Dermis microvascular lymphatic vessel endothelial cell (primary cell): ENCODE measurements at places on chromosomes 3 and 15.

- DNase-seq = no peak
Measured at GRCh38 chr3:40718681-40719080, 193.9 kb downstream of the ZNF621 start.

DNA sequence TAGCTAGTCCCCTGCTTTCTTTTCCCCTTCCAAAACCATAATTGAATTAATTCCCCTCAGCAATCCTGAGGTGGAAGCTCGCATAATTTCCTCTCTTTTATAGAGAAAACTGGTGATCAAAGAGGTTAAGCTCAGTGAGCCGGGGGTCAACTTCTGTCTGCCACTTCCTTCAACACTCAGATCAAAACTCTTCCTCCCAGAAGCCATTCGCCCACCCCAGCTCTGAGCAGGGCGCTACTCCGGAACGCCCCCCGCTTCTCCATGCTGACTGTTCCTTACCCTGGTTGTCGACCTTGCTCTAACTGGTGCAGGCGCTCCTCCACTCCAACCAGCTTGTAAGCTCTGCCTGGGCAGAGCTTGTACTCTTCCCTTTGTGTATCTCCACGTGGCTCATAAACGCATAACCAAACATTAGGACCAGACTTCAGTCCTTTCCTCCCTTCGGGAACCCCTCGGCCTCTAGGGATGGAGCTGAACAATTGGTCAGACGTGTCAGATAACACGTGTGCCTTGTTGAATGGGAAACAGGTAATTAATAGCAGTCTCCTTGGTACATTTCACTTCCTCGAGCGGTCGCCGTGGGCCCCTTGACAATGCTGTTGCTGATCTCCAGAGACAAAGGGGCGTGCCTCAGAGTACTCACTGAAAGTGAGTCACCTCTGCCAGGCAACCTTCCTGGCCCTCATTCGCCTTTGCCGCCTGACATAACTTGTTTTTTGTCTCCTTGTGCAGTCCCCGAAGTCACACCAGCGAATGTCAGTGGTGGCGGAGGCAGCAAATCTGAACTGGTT is 71.8 kb downstream of the IL5RA start:
- DNase-seq = peak; percentile 9

DNA sequence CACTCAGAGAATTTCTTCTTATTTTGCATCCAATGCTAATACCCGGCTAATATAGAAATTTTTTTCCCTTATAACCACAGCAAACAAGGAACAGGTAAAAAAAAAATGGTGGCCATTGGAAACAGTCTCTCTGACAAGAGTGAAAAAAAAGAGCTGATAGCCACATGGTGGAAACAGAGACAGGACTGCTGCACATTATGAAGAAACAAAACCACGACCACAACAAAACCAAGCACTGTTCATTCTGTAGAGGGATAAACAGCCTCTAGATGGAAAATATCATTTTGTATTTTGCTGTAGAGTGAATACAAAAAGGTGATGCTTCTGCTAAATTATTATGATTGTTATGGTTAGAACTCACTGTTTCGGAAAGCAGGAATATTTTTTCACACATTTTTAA is 686.2 kb downstream of the NLGN1 start:
- DNase-seq = no peak

DNA sequence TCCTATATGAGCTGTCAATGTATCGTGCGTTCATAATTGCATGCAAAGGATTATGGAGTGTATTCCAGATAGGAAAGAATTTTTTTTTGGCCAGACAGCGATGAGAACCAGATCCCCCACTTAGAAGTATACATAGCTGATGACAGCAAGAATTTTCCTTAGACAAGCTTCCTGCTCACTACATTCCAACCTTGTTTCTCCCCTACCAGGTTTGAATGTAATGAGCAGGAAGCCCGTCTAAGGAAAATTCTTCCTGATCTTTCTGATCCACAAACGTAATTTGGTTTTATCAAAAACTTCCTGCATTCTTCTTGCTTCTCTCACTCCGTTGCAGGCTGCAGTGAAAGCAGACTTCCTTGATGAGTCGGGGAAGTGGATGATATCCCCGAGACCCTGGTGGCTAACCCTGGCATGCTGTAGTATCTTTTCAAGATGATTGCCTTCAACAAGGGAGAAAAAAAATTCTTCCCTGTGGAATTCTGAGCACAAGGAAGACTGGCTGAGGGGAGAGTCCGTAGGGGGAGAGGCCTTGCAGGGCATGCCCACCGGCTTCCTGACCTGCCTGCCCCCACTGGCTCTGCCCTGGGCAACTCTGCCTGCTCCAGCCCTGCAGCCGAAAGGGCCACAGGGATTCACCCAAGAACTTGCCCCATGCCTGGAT is 243.1 kb downstream of the TLE3 start:
- DNase-seq = peak; percentile 2

DNA sequence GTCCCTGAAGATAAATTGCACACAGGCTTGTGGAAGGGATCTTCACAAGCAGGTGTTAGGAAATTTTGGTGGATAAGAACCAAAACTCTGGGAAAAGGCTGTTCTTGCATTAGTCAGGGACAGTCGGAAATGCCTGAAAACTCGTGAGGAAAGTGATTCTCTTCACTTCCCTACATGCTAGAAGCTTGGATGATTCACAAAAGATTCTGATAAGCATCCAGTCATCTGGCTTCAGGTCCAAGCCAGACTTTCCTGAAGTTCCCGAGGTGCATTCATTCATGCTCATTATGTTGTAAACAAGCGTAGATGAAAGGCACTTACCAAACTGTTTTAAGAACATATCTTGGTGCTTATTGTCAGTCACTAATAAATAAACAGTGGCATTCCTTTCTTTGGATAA is 1028.7 kb downstream of the NTRK3 start:
- no peak for DNase-seq

GRCh38 chr15:71888797-71889196 is 78.4 kb downstream of the NR2E3 start:
- no peak for DNase-seq

DNA sequence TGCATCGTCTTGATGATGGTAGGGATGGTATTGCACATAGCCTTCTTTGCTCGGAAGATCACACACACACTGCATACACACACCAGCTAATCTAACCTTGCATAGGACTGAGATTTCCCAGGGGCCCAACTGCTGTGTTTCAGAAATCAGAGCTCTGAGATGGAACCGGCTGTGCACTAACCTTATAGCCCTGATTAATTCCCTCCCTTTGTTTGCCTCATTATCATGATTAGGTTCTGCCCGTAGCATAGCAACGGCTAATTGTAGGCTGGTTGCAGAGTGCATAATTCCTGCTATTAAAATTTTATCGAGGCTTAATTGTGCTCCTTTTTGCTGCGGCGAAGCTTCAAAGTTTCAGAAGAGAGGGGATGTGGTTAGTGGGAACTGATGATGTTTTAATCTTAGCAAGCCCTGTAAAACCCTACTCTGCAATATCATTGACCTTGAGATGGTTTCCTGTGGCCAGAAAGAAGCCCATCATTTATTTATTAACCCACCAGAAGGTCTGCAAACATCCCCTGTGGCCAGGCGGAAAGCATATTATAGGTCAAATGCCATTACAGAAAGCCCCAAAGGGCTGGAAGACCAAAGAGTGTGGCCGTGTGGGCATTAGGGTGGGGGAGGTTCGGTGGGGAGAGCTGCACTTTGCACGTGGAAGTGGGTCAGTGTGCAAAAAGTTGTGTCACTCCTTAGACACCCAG is 56.2 kb upstream of the GLCE start:
- DNase-seq = no peak

- no peak for DNase-seq
Measured at GRCh38 chr3:151568184-151568583, 107.3 kb upstream of the IGSF10 start.

GRCh38 chr15:71301958-71302621 is 186.8 kb downstream of the THSD4 start:
- no peak for DNase-seq

GRCh38 chr3:124248471-124249028 is 256.6 kb upstream of the ROPN1 start:
- DNase-seq = peak; percentile 88

DNA sequence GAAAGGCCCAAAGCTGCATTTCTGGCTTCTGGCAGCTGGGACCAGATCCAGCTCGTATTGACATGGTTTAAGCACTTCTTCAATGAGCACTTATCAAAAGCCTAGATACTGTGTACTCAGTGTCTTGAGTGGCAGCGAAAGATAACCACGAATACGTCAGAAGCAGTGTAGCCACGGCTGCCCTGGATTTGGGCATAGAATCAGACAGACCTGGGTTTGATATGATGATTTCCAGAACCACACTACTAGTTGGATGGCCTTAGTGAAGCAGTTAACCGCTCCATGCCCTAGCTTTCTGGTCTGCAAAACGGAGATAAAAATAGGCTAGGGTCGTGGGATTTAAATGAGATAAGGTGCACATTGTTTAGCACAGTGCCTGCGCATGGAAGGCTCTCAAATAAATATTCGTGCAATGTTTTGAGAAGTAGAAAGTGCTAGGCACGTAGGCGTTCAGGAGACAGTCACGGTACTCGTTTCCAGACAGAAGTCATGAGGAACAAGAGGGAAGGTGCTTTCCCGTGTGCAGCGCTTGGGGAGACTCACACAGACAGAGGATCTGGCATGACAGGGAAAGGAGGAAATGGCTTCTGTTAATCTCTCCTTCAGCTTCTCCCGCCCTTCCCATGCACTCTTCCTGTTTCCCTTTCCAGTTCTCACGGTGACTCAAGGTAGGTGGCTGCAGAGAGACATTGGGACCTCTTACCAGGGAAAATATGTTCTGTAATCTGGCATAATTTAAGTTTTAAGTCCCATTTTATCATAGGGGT is 70.3 kb downstream of the CCNL1 start:
- DNase-seq = peak; percentile 45

DNA sequence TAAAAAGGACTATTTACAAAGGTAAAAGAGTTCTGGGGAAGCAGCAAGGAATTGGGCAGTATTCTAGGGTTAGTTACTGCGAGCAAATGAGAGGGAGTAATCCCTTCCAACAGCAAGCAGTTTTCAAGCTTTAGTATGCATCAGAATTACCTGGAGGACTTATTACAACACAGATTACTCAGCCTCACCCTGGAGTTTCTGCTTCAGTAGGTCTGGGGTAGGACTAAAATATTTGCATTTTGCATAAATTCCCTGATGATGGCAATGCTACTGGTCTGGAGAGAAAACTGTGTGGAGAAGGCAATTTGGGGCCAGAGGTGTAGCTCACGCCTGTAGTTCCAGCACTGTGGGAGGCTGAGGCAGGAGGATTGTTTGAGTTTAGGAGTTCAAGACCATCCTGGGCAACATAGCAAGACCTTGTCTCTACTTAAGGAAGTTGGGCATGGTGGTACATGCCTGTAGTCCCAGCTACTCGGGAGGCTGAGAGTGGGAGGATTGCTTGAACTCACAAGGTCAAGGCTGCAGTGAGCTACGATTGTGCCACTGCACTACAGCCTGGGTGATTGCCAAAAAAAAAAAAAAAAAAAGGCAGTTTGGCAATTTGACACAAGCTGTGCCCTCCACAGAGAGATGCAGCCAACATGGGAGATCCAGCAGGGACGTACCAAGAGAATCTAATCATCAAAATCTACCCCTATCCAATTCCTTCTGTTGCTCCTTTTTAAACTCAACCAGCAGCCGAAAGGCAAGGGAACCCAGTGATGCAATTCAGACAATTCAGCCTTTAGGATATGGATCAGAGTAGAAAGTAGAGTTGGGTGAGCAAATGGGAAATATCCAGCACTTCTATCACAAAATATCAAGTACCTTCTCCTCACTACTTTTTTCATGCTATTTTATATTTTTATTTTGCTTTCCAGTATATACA is 27.1 kb upstream of the AP4E1 start:
- DNase-seq = no peak

DNA sequence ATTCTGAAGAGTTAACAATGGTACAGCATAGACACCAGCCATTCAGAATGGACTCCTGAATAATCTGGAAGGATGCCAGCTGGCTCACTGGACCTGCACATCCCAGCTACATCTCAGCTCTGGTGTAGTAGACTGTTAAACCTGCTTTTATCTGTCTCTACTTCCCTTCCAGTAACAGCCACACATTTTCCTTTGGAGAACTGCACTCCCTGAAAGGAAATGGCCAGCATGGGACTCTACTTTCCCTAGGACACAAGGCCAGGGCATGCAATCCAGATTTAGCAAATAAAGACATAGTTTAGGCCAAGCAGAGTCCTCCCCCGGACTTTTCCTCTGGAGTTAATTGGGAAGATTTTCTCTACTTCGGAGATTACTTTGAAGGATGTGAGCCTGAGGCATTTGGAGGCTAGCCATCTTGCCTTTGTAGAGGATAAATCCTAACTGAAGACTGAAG is 82.7 kb upstream of the TCF12 start:
- DNase-seq = peak; percentile 77

- no peak for DNase-seq
Measured at GRCh38 chr3:40873476-40873875, 325.8 kb upstream of the CTNNB1 start.

DNA sequence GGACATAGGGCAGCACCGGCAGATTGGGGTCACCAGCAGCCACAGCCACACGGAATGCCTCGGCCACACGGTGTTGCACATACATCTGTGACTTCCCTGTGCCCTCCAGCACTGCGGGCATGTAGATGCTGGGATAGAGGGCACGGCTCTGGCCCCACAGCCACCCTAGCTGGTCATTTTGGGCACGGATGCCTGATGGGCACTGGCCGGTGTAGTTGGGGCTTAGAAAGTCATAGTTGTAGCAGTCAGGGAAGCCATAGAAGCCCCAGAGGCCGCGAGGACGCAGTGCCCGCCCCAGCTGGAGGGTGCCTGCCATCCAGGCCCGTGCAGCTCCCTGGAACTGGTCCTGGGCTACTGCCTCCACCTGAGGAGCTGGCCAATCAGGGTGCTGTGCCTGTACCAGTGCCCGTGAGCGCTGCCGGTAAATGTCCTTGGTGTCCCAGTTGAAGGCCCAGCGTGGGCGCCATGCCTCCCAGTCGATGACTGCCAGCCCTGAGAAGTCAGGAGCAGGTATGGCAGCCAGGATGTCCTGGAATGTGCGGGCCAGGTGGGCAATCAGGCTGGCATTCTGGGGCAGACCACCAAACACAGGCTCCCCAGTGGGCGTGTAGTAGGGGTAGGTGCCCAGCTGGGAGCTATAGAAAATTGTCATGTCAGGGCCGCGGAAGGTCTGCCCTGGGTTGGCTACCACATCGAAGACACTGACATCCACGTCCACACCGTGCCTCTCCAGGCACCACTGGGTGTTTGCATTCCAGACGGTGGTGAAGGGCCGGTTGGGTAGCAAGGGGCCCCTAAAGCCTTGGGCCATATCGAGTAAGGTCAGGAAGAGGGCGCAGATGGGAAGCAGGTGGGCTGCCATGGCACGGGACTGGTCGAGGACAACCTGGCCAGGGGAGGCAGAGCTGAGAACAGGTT is 1.0 kb downstream of the HYAL1 start:
- no peak for DNase-seq

GRCh38 chr15:94844538-94845389 is 613.4 kb downstream of the MCTP2 start:
- peak; percentile 91 for DNase-seq

GRCh38 chr3:117898722-117899522 is 1135.7 kb downstream of the IGSF11 start:
- DNase-seq = no peak

- no peak for DNase-seq
Measured at GRCh38 chr3:100141586-100141985, 27.3 kb upstream of the FILIP1L start.

DNA sequence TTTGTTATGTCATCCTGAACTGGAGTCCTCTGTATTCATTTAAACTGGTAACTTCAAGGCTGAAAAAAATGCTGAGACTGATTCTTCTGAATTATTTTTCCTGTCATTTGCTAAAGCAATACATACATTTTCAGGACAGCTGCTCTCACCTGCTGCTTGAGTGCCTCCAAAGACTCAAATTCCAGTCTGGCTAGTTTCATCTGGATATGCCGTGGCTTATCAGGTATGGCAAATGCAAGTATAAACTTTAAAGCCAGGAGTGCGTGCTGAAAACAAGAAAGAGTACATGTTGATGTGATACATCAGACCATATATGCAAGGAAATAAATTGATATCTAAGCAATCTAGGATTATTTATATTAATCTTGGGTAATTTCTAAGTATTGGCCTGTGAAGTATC is 146.1 kb downstream of the SNRK start:
- DNase-seq = no peak
